ENCODE measurements at places on chromosomes 6 and 20.

- no peak for DNase-seq
These were observed 103.2 kb upstream of the SUPT3H start for GRCh38 chr6:45480752-45481415.

GRCh38 chr6:93549868-93550267, 130.5 kb upstream of the EPHA7 start:
- no peak for DNase-seq

GRCh38 chr6:92989656-92990055, 429.7 kb downstream of the EPHA7 start:
- no peak for DNase-seq

DNA sequence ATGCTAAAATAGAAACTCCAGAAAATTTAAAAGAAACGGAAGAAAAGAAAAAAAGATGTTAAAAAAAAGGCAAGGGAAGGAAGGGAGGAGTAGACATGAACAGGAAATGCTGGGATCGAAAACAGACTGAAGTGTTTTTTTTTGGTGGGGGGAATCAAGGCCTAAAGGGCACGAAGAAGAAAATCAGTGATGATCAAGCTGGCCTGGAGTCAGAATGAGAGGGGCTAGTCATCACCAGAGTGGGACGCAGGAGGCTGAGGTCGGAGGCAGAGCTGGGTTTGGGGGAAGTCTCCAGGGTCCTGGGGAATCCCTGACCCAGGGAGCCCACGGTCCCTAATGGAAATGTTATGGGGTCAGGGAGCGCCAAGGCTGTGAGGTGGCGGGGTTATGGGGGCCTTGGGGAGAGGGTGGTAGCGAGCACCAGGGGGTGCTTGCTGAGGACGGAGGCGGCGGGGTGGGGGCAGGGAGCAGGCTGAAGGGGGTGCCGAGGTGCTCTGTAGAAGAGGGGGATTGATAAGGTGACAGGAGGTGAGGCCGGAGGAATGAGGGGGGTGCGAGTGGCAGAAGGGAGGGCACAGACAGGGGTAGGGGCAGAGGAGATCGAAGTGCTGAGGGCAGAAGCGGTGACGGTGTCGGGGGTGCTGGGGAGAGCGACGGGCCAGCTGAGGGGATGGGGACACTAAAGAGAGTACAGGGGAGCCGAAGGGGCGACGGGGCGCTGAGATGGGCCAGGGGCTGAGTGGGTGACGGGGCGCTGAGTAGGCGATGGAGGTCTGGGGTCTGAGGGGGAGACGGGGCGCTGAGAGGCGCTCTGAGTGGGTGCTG, 684 bp downstream of the ZNFX1 start:
- DNase-seq = peak; percentile 63

GRCh38 chr20:51223183-51223720, 200.3 kb upstream of the KCNG1 start:
- no peak for DNase-seq

GRCh38 chr6:31498748-31499147, 803 bp downstream of the MICB start:
- no peak for DNase-seq

- no peak for DNase-seq
These were observed 59.2 kb upstream of the SNX9 start for GRCh38 chr6:157763904-157764177.

- no peak for DNase-seq
These were observed 64.6 kb upstream of the NOTCH4 start for GRCh38 chr6:32288426-32288825.

- DNase-seq = no peak
These were observed 46.3 kb downstream of the MAP3K4 start for GRCh38 chr6:161037873-161038228.

- DNase-seq = no peak
These were observed 93.4 kb upstream of the NHSL1 start for GRCh38 chr6:138592749-138593123.

All from T-helper 2 cell (primary cell).